ENCODE measurements at places on chromosomes 2 and 18.

DNA sequence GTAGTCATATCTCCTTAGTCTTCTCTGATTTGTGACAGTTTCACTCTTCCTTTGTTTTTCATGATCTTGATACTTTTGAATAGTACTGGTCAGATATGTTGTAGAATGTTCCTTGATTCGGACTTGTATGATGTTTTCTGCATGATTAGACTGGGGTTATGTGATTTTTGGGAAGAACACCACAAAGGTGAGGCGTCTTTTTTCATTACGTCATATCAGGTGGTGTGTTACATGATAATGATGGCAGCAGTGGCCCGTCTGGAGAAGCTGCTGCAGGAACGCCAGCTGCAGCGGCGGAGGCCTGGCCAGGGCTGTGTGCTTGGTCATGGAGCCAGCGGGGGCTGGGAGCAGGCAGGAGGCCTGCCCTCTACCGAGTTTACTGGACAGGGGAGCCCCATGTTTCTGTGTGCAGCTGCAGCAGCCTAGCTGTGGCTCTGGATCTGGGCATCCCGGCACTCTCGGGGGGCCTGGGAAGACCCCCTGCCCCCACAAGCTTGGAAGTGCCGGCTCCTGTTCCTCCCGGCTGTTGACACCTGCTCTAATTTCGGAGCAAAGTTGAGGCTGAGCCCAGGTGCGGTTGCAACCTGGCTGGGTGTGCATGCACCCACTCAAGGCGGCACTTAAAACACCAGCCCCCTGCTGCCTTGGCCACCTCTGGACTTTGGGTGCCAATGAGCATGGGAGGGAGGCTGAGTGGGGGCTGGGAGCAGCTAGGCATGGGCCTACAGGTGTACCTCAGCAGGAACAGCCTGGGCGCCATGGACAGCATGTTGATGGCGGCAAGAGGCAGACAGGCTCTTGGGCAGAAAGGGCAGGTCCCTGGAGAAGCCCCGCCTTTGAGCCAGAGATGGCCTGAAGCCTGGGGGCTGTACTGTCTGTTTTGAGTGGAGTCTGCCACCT, 26.1 kb downstream of the SLC4A10 start:
- DNase-seq = no peak

DNA sequence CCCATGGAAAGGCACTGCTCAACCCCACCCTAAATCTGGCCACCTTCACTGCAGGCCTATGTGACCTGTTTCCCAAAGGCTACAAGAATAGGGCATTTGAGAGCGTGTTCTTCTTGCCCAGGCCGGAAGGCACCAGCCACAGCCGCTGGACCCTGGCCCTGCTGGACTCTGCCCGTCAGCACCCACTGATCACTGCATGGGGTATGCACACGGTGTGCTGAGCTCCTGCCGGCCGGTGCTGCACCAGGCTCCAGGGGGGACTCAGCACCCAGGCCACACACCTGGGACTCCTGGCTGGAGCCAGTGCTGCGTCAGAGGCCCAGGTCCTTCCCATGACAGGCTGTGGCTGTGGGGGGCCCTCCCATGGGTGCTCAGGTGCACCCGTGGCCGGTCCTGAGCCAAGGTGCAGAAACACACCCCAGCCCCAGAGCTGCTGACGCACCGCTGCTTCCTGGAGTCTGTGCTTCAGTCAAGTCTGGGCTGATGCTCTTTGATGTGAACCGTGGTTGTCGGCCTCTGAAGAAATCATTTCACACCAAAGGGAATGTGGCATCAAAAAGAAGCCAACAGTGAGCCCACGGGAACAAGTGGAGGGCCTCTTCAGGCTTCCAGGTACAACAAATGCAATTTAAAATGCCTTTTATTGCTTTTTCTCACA, 6.5 kb downstream of the KCNG2 start:
- DNase-seq = no peak

DNA sequence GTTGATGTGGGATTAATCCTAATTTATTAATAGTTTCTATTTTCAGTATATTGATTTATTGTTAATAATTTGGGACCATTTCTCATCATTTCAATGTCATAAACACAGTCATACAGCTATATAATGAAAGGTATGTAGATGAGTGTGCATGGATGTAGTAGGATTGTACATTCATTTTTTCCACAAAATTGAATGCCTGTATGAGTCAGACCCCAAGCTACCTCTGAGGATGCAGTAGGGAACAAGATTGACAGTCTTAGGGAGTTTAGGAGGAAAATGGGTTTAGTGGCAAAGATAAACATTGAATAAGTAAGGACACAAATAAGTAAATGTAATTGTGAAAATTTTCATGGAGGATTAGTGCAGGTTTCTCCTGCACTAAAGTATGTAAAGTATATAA, 14.1 kb upstream of the TMEFF2 start:
- no peak for DNase-seq

GRCh38 chr2:29040552-29040951, 33.8 kb downstream of the PCARE start:
- no peak for DNase-seq

DNA sequence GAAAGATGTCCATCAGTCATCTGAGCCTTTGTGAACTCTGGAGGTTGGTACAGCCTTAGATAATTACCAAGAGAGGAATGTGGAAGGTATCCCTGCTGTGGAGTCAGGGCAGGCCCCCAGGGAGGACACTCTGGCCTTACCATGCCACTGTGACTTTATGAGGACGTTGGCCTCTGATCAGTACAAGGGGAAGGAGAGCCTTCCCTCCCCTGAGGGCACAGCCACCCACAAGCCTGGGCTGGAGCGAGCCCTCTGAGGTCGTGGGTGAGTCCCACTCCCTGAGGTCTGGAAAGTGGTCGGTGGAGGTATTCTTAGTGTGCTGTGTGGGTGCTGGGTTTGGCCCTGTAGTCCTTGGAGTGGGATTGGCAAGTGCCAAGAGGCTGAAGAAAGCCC, 91.6 kb downstream of the STPG4 start:
- no peak for DNase-seq

GRCh38 chr2:126982935-126983334, 84.2 kb downstream of the TEX51 start:
- DNase-seq = no peak

DNA sequence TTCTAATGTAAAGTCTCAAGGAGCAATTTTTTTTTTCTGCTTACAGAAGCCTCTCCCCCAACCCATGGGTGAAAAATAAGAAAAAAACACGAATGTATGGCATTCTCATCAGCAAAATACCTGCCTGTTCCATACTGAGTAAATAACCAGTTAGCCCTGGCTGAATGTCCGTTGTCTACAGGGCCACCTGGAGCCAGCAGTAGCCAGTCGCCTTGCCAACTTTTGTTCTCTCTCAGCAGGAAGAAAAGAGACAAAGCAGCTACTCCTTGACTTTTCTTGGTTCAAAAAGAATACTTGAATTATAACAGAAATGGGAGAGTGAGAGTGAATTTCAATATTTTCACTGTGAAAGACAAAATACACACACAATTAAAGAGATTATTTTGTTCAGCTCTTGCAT, 532.9 kb upstream of the CRIM1 start:
- no peak for DNase-seq

DNA sequence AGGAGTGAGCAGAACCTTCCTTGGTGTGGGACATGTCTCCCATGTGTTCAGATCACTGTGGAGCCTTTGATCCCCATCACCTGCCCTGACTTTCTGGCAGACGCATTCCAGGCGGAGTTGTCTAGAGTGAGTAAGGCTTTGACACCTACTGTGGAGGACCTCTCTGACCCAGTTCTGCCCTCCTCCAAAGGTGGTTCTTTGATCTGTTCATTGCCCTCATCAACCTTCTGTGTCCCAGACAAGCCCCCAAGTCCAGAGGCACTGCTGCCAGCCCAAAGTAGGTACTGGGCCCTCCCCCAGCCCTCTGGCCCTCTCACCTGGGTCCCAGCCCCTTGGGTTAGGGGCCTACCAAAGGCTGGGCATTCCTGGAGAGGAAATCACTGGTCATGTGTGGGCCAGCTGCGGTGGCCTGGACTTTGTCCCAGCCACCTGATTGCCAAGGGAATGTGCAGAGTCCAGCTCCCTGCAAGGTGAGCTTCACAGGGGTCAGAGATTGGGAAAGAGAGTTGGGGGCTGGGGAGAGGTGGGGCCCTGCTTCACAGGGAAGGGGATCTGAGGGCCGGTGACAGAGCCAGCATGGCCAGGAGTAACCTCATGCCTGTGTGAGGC, 12.1 kb upstream of the FAHD2A start:
- no peak for DNase-seq

DNA sequence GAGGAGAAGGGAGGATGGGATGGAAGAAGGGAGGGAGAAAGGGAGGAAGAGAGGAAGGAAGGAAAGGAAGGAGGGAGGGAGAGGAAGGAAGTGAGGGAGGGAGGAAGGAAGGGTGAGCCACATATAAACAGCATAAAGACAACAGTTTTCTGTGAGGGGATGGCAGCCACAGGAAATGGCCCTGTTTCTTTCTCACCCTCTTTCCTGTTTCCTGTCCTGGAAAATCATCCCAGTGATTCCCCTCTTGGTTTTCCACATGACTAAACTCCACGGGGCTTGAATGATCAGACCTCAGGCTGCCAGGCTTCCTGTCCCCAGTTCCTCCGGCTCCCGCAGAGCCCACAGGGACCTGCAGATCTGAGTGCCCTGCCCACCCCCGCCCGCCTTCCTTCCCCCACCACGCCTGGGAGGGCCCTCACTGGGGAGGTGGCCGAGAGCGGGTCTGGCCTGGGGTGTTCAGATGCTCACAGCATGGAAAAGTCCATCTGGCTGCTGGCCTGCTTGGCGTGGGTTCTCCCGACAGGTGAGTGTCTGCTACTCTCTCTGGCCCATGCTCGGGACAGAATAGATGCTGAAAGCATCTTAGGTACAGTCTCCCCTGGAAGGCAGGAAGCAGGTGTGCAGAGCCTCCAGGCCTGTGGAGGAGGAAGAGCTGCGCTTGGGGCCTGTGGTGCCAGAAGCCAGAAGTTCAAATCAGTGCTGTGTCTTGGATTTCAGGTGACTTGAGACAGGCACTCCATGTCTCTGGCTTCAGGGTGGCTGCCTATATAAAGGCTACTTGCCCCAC, at the start of gene SIGLEC15:
SIGLEC15 (plus strand) TSS at position 418 of the 787 bp plus-strand sequence; CDS start at position 472, 54 bp downstream.
- DNase-seq = no peak

- DNase-seq = no peak
These were observed 278.7 kb downstream of the BCL2 start for GRCh38 chr18:63040788-63041410.

DNA sequence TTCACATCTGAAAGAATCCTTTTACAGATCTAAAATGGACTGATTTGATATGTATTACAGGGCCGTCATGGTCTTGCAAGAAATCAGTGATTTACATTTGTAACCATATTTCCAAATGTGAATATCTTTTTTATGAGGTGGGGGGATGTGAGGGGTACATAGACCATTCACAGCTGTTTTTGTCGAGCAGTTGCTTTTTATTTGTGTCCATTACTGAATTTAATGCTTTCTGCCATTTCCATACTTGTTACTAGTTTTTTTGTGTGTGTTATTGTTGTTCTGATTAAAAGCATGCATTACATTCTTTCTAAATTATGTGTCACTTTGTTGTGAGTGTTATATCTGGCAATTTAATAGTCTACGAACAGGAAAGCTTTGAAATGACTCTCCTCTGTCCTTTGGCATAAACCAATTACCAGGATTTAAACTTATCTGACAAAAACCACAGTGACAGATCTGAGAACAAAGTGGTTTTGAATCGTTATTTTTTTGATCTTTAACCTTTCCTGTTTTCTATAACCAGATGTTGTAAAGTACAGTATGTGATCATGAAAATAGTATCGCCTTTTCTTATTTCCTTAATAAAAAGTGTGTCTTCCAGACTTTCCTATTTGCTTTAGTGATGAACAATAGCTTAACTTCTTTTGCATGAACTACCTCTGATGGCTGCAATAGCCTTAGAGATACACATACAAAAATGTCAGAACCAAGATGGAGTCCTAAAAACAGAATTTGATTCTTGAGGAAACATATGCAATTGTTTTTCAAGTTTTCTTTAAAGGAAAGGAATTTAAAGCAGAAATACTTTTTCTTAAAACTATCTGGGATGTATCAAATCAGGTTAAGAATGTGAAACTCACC, 354.2 kb upstream of the ACVR2A start:
- DNase-seq = peak; percentile 65

DNA sequence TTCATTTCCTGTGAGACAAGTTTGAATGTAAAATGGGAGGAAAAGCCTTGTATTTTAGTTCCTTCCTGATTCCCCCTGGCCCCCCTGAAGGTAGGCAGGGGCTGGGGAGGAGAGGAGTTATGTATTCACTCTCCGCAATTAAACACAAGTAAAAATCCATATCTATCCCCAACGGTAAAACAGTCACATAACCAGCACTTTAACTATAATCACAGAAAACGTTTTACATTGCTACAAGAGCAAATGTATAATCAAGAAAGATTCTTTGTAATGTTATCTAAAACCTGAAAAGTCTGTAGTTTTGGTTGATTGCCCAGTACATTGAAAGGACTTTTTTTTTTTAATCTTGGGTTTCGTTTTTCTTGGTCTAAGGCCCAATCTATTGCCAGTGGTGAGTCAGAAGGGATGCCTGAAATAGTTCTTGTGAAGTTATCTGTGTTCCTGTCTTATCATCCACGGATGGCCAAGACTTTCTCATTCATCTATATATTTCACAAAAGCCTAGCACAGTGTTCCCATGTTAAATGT, 34.5 kb upstream of the CCNYL1 start:
- peak; percentile 60 for DNase-seq

DNA sequence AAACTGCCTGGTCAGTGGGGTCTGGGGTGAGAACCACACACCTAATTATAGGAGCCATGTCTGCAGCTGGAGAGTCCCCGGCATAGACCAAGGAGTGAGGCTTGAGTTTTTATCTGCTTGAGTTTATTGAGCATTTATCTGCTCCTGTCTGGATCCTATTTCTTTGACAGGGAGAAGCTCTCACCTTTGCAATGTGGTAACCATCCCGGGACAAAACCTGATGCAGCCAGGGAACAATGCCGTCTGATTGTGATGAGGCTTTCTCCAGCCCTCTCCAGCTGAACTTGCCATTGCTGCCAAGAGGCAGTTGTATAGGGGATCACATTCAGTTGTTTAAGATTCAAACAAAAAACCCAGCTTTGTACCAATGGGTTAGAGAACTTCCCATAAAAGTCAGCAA, 324.4 kb downstream of the TSN start:
- DNase-seq = no peak

DNA sequence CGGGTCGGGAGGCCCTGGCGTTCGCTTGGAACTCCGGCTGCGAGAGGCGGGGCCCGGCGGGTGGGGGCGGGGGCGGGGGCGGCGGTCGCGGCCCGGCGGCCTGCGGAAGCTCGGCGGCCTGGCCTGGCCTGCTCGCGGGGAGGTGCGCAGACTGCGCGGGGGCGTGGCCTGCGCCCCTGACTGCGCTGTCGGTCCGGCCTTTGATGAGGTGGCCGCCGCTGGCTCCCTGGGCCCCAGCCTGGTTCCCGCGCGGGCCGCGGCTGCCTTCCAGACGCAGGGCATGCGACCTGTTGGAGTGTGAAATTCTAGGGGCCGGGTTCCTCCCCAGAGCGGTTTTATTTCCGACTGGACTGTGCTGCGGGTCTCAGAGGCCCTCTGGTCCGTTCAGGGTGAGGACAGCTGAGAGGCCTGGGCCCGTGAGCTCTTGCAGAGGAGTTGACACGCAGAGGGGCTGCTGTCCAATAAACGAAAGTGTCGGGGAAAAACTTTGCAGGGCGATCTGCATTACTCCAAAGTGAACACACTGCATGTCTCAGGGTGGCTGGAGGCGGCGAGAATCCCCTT, 629 bp downstream of the NRBP1 start:
- peak; percentile 88 for DNase-seq

GRCh38 chr2:160253440-160254188, 53.5 kb upstream of the ITGB6 start:
- no peak for DNase-seq
